ENCODE measurements at places on chromosomes 1 and 21.

GRCh38 chr1:116574581-116575291, 3.9 kb upstream of the CD58 start:
- H3K36me3 ChIP-seq: no peaks in the 10 kb centered on the region
- DNase-seq: peak; percentile 76
- peaks cover 12% of the 10 kb centered on the region for H3K27me3 ChIP-seq
- peaks cover 3% of the 10 kb centered on the region for H3K4me1 ChIP-seq

- DNase-seq: no peak
- no peak overlapping the region for H3K27ac ChIP-seq
- no peaks in the 10 kb centered on the region for H3K27me3 ChIP-seq
- peaks cover 21% of the 10 kb centered on the region for H3K4me1 ChIP-seq
Measured at GRCh38 chr1:76240316-76240715, 165.8 kb downstream of the ST6GALNAC3 start.

- no peak overlapping the region for H3K27ac ChIP-seq
- no peak overlapping the region for H3K4me3 ChIP-seq
Measured at GRCh38 chr21:29359718-29360117, 61.0 kb downstream of the BACH1 start.

DNA sequence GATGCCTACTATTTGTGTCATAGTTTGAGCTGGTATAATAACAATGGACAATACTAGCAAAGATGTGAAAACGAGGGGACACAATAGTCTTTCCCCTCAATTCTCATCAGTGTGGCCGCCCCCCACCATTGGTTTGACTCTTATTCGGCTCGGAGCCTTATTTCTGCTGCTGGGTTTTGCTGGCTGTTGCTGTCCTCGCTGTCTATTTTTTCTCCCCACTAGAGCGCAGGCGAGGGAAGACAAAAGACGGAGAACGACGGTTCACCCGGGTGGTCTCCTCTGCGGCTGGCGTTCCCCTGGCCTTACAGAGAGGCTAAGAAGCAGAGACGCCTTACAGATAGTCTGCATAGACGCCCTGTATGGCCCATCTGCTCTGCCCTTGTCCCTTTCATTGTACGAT, 19.4 kb downstream of the CLIC6 start:
- DNase-seq: no peak
- H3K4me1 ChIP-seq: peaks cover 6% of the 10 kb centered on the region
- H3K4me3 ChIP-seq: no peak overlapping the region
- H3K27me3 ChIP-seq: no peaks in the 10 kb centered on the region
- H3K36me3 ChIP-seq: no peaks in the 10 kb centered on the region

Data from neural progenitor cell (in vitro differentiated cells).